ENCODE measurements at places on chromosomes 5 and 9.

- no peaks in the 10 kb centered on the region for H3K4me1 ChIP-seq
- no peak overlapping the region for H3K27ac ChIP-seq
- DNase-seq = no peak
- H3K36me3 ChIP-seq = no peaks in the 10 kb centered on the region
- H3K4me3 ChIP-seq = no peak overlapping the region
Measured at GRCh38 chr5:155052532-155052931, 39.0 kb downstream of the KIF4B start.

DNA sequence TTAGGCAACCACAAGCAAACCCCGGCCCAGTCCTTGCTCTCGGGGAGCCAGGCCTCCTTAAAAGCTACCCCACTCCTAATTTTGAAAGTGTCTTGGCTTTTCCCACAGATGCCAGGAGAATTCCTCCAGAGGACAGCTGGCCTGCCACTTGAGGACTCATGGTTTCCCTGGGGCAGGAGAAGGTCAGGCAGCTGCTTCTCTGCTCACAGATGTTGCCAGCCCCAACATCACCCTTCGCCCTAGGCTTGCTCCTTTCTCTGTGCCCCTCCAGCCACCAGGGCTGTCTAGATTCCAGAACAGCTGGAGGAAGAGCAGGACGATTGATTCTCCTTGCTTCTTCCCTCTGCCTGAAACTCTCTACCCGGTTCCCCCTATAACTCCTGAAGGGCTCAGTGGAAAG is 8.5 kb downstream of the GGTA1 start:
- H3K36me3 ChIP-seq = no peaks in the 10 kb centered on the region
- H3K27me3 ChIP-seq = no peaks in the 10 kb centered on the region
- no peak overlapping the region for H3K27ac ChIP-seq
- no peak overlapping the region for H3K4me3 ChIP-seq
- H3K4me1 ChIP-seq = no peaks in the 10 kb centered on the region
- no peak for DNase-seq

DNA sequence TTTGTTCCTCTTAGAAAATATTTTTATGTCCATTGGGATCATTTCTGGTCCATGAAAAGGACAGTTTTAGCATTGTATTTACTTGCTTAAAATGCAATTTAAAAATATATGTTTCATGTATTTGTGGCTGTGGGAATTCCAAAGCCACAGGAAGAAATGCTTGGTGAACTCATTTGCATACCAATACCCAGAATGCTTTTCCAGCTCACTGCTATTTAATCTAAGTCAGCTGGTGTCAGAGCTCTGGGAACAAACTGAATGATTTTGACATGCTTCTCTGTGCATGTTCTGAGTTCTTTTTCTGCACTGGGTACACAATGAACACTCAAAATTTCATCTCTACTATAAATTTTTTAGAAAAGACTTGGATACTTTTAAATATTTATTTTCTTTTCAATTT is 482.8 kb upstream of the ARRDC3 start:
- no peaks in the 10 kb centered on the region for H3K4me1 ChIP-seq
- DNase-seq = no peak
- no peaks in the 10 kb centered on the region for H3K36me3 ChIP-seq
- H3K27me3 ChIP-seq = no peaks in the 10 kb centered on the region
- no peak overlapping the region for H3K27ac ChIP-seq

DNA sequence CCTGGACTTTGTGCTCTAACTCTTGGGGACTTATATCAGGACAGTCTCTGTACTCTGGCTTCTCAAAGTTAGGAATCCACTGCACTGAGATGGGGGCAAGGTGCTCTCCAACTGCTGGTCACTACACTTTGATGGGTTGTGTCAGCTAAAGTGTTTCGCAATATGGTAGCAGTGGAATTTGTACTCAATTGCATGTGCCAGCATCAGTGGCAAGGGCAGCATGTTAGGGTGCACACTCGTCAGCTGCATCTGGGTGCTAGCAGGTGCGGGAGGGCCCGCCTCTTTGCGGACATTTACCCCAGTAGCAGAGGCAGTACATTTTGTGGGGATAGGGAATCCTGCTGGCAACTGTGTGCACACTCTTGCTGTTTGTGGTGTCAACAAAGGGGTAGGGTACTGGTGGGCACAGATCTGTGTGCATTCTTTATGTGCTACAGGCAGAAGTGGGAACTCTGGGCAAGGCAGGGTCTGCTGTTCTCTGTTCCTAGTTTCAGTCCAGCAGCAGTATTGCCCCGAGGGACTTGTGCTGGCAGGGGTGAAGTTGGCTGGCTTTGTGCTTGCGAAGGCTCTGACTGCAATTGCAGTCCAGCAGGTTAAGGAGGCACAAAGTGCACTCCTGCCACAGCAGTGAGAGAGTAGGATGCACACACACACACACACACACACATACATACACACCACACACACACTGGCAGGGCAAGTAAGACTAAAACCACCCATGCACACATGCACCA is 924.8 kb upstream of the CDH9 start:
- no peak for DNase-seq
- H3K36me3 ChIP-seq = no peaks in the 10 kb centered on the region
- H3K4me3 ChIP-seq = no peak overlapping the region
- no peak overlapping the region for H3K27ac ChIP-seq
- H3K4me1 ChIP-seq = no peaks in the 10 kb centered on the region
- no peaks in the 10 kb centered on the region for H3K27me3 ChIP-seq

DNA sequence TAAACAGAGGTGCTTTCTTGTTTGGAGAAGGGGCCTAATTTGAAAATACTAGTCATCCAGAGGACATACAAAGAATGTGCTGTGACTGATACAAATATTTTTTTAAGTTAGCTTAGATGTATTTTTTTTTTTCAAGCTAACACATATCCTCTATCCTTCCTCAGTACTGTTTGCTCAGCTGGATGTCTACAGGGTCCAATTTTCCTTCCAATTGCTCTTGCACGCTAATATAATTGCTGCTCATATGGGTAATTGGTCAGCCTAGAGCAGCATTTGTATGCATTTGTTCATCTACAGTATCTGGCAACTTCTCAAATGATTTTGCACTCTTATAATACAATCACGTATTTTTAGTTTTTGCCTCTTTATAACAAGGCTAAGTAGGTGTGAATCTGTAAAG is 84.7 kb downstream of the ZDHHC21 start:
- no peaks in the 10 kb centered on the region for H3K27me3 ChIP-seq
- no peaks in the 10 kb centered on the region for H3K4me1 ChIP-seq
- peaks cover 14% of the 10 kb centered on the region for H3K36me3 ChIP-seq
- no peak for DNase-seq
- no peak overlapping the region for H3K27ac ChIP-seq

DNA sequence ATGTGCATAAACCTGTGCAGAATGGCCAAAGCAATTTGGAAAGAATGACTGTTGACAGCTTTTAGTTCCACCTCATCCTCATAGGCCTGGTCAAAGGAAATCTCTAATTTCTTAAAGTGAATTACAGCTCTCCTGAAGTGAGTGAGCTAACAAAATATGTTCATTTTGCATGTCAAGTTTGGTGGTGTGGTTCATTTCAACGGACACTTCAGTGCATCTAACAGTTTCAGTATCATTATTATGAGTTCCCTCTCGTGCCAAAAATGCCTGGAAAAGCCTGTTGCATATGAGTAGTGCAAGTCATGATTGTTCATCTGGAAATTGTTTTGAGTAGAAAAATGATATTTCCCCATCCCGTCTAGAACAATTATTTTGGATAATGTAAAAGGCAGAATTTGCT is 53.2 kb upstream of the HMHB1 start:
- H3K4me1 ChIP-seq = peaks cover 2% of the 10 kb centered on the region
- no peaks in the 10 kb centered on the region for H3K36me3 ChIP-seq
- DNase-seq = no peak
- H3K27ac ChIP-seq = no peak overlapping the region
- no peaks in the 10 kb centered on the region for H3K27me3 ChIP-seq

DNA sequence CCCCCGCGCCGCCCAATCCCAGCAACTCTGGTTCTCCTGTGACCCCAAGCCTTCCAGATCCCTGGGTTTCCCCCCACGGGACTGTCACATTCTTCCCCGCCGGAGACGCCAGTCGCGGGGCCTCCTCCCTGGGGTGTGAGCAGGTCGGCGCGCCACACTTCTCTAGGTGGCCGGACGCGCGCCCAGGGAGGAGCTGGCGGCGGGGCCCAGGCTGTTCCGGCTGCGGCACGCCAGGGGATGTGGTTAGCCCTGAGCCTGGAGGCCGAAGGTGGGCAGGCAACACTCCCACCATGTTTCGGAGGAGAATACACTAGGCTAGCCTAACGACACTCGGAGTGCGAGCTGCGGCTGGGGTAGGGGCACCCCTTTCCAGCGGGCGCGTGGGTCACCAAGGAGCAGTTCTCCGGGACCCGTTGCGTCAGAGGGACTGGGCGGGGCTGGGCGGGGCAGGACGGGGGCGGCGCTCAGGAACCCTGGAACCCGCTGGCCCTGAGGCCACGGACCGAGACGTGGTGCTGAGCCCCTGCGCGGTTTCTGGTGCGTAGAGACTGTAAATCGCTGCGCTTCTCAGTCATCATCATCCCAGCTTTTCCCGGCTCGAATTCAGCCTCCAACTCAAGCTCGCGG is at the start of gene SLC27A6:
SLC27A6 (plus strand) TSS at position 478 of the 627 bp plus-strand sequence. CDS start 650 bp downstream, outside the sequence.
- peak; percentile 81 for DNase-seq
- no peaks in the 10 kb centered on the region for H3K27me3 ChIP-seq
- no peaks in the 10 kb centered on the region for H3K36me3 ChIP-seq
